Brain pericyte (primary cell): ENCODE measurements at places on chromosomes 4 and X.

DNA sequence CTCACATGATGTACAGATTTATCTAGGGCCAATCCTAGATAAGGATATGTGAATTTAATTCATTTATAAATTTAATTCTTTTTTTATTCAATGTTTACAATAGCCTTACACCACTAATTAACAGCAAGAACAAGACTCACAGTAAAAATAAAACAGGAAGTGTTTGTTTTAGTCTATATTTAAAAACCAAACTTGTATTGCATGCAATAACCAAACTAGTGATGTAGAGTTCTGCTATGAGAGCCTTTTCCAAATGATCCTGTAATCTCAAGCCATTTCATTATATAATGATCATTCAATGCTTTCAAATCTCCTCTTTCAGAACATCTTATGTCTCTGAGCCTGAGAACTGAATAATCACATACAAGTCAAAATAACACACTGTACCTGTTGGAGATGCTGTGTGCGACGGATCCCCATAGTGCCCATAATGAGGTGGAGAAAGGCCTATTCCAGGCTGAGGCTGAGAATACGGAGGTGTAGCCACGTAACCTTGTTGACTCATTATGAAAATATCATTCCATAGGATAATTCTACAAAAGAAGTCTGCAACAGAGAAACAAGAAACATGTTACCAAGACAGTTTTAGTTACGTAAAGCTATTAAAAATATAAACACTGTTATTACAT is 2.6 kb downstream of the SEC24D start:
- DNase-seq, result no peak

- DNase-seq, result no peak
These were observed 127.8 kb downstream of the BCOR start for GRCh38 chrX:39969819-39970504.

- DNase-seq, result no peak
These were observed 11.7 kb upstream of the PTPN13 start for GRCh38 chr4:86582410-86582809.

GRCh38 chrX:100677611-100678181 is 33.7 kb downstream of the SRPX2 start:
- no peak for DNase-seq

GRCh38 chr4:3291969-3292570 is 751 bp upstream of the RGS12 start:
- DNase-seq, result no peak

GRCh38 chr4:178963446-178964045 is 1521.3 kb upstream of the AGA start:
- DNase-seq, result no peak

DNA sequence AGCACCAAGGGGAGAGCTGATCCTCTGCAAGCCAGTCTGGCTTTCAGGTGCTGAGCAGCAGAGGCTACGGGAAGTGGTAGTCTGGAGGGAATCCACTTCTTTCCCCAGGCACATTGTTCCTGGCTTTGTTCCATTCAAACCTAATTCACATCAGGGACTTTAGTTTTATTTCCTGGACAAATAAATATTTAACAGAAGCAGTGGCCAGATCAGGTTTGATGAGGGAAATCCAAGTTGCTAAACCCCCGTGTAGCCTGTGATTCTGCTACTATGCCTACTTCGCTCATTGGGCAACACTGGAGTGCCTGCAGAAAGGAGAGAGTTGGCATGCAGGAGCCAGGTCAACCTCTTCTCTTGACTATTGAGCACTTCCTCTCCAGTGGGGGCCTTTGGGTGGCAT is 13.8 kb upstream of the STBD1 start:
- no peak for DNase-seq

- DNase-seq, result no peak
These were observed 20.5 kb downstream of the AIFM1 start for GRCh38 chrX:130145123-130145522.

GRCh38 chrX:49199906-49200771 is at the start of gene SYP:
Gene SYP, minus strand, starts transcription at chrX:49200193. Its CDS starts 7 bp downstream, at chrX:49200186.
- peak; percentile 33 for DNase-seq
